ENCODE measurements at places on chromosomes 16 and 17.
A peak's percentile ranks its signal among the peaks of the same experiment; 100 is the strongest.

DNA sequence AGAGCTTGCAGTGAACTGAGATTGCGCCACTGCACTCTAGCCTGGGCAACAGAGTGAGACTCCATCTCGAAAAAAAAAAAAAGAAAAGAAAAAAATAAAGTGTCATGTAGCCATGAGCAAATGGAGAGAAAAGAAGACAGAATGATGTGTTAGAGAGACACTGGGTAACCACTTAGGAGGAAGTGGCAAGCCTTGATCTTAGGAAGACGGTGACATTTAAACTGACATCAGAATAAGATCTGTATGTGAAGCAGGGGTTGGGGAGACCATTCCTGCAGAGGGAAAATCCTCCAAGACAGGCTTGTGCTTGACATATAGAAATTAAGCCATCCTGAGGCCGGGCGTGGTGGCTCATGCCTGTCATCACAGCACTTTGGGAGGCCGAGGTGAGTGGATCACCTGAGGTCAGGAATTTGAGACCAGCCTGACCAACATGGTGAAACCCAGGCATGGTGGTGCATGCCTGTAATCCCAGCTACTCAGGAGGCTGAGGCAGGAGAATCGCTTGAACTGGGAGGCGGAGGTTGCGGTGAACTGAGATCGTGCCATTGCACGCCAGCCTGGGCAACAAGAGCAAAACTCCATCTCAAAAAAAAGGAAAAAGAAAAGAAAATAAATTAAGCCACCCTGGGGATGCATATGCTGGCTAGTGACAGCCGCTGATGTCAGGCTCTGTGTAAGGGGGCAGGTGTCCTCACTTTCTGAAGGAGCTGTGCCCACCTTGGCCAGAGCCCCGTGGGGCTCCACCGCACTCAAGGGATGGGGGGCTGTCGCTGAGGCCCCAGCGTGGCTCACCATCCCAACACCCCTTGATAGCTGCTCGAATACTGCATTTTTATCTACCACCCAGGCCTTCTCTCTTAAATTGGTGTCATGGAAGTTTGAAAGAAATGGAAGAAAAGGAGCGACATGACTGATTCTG lies 13.1 kb upstream of the CYB5B start:
- no peak for DNase-seq

GRCh38 chr17:76822184-76822778 lies 45.9 kb upstream of the MGAT5B start:
- DNase-seq = no peak

DNA sequence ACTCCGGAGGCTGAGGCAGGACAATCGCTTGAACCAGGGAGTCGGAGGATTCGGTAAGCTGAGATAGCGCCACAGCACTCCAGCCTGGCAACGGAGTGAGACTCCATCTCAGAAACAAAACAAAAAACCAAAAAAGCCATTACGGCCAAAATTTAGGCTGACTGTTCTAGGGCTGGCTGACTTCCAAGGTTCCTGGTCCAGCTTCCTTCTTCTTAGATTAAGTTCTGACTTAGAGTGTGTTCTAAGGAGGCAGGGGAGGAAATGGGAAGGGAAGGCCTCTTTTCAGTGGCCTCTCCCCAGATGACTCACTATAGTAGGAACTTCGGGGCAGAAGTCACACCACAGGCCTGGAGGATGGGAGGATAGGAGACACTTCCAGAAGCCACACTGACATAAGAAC lies 27.7 kb upstream of the CLEC18B start:
- DNase-seq = no peak

GRCh38 chr17:81999976-82000802 lies 22.5 kb downstream of the CENPX start:
- no peak for DNase-seq

DNA sequence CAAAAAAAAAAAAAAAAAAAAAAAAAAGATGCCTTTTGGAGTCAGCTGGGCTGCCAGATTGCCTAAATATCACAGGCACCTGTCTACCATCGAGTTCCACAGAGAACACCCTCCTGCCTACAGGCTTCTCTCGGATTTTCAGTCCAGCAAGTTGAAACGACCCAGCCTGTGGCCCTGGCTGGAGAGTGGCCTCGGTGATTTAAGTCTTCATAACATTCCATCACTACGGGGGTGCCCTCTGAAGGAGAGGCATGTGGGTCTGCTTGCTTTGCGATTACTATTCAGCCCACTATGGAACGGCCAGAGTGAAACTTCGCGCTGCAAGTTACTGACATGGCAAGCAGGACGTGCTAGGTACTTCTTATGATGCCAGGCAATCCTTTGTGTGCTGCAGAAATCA lies 42.8 kb downstream of the MARCHF10 start:
- no peak for DNase-seq

GRCh38 chr17:50620858-50621257 lies 13.8 kb upstream of the ABCC3 start:
- DNase-seq = peak; percentile 74

DNA sequence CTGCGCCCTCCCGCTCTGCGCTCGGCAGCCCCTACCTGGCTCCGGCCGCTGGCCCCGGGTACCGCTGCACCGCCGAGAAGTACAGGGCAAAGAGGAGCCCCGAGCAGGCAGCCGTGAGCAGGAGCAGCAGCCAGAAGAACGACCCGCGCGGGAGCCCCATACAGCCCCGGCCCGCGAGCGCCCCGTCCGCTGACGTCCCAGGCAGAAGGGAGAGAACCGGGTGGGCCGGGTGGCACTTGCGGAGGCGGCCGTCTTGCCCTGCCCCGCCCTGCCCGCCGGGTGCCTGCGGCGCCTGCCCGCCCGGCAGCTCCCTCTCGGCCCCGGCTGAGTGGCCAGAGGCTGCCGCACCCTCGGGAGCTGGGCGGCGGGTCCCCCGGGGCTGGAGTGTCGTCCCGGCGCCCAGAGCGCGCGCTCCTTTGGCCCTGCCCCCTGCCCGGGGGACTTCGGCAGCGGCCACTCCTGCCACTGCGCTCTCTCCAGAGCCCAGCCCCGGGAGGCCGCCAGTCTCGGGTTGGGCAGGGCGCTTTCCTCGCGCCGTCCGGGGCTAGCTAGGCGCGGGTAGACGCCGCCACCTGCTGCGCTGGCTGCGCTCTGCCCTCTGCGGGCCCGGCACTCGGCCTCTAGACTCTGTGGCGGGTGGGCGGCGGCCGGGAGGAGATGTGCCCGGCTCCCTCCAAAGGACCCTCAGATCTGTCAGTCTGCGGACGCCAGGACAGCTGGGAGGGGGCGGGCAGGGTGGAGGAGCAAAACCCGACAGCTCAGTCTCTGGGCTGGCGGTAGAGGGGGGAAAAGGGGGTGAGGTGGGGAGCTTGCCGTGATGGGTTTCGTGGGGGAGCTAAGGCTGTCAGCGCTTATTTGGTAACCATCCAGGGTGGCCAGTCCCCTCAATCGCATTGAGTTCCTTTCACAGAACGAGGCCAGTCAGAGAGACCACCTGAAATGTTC lies at the start of gene ST6GALNAC2:
TSS of gene ST6GALNAC2 (minus strand) at position 212 of the 945 bp plus-strand sequence. CDS start at position 160, 52 bp downstream.
- DNase-seq = peak; percentile 94

DNA sequence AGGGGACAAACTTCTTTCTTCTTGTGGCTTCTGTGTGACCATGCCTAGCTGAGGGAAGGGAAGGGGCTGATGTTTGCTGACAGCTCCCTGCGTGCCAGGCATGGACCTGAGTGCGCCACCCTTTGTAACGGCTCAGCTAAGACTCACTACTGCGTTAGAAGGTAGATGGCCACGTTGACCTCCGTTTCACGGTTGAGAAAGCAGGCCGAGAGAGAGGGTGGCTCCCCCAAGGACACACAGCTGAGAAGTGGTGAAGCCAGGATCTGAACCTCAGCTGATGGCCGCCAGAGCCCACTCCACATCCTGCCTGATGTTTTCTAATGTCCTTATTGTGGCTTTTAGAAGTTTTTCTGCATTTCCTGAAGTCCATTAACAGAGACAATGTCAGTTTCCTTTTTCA lies 45.1 kb downstream of the RGS9 start:
- DNase-seq = no peak

GRCh38 chr16:49502136-49502881 lies 128.7 kb downstream of the C16orf78 start:
- DNase-seq = no peak

DNA sequence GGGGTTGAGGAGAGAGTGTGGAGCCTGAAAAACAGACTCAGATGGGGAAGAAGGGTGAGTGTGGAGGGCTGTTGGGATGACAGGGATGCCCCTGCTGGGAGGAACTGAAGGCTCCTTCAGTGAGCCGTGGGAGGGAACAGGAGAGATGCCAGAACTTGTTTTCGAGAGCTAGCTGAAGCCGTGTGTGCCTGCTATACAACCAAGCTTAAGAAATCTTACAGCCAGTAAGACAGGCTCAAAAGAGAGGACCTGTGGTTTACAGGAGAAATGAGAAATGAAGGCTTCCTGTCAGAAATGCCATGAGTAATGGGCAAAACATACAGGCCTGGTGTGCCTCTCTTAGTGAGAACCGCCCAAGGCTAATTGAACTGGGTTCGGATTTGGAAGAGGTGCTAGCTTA lies 99.6 kb downstream of the SPACA3 start:
- no peak for DNase-seq

DNA sequence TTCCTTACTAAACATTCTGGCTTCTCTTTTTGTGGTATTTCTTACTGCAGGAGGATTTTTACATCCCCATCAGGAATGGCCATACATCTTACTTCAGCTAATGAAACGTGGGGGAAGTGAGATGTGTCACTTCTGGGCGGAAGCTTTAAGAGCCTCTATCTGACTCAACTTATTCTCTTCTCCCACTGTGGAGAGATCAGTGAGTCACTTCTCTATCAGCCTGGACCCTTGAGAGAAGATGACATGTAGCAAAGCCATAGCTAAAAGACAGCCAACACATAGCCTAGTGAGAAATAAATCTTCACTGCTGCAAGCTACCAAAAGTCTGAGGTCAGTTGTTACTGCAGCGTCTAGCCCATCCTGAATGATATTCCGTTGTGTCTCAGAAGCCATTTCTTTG lies 1066.7 kb upstream of the RBFOX1 start:
- DNase-seq = no peak

GRCh38 chr17:45031231-45032173 lies 19.9 kb downstream of the DCAKD start:
- DNase-seq = peak; percentile 90

GRCh38 chr17:77363821-77364361 lies 223.1 kb downstream of the SEC14L1 start:
- DNase-seq = peak; percentile 89

DNA sequence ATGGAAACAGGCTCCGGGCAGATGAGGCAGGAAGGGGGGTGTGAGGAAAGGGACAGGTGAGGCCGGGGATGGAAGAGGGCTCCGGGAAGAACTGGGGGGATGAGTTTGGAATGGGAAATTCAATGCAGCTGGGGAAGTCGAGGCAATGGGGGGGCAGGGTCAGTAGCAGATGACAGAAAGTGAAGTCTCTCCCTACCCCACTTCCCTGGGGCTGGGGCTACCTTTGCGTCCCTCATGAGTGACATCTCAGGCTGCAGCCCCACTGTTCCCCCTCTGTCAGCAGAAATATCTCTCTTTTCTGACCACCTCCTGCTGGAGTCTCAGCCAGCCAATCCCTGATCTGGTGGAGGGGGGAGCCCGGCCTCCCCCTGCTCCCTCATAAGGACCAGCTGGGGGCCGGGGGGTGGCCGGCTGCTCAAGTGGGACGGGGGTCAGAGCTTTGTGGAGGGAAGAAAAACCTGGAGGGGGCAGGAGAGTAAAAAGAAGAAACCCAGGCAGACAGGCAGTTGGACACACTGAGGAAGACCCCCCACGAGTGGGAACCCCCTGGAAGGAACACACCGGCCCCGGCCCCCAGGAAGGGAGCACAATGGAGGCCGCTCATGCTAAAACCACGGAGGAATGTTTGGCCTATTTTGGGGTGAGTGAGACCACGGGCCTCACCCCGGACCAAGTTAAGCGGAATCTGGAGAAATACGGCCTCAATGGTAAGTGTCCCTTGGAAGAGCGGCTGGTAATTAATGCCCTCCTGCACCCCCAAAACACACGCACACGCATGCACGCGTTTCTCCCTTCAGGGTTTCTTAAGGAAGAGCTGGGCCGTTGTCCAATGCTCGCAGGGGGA lies at the start of gene ATP2A1:
TSS of gene ATP2A1 (plus strand) at position 406 of the 844 bp plus-strand sequence. CDS start at position 590, 184 bp downstream.
- no peak for DNase-seq

- DNase-seq = no peak
These were observed 359.7 kb downstream of the CDH11 start for GRCh38 chr16:64762211-64762610.

DNA sequence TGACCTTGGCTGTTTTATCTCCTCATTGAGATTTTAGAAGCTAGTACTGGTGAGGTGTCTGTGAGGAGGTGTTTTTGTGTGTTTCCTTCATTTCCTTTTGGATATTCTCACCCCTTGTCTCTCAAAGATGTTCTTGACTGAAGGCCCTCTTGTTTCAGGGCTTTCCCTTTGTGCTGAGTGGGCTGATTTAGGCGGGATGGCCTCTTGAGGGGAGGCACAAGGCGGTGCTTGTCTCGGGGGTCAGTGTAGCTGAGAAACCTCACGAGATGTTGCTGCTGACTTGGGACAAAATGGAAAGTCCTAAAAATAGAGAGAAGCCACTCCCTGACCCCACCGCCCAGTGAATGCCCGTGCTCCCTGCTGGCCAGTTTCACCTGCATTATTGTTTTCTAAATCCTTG lies 14.2 kb downstream of the CRAMP1 start:
- no peak for DNase-seq

DNA sequence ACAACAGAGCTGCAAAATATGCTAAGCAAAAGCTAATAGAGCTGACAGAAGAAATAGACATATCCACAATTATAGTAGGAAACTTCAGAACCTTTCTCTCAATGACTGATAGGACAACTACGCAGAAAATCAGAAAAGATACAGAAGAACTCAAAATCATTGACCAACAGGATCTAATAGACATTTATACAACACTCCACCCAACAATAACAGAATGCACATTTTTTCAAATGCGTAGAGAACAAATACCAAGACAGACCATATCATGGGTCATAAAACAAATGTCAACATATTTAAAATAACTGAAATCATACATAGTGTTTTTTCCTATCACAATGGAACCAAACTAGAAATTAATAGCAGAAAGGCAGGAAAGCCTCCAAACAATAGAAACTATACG lies 237.4 kb downstream of the C16orf78 start:
- no peak for DNase-seq

DNA sequence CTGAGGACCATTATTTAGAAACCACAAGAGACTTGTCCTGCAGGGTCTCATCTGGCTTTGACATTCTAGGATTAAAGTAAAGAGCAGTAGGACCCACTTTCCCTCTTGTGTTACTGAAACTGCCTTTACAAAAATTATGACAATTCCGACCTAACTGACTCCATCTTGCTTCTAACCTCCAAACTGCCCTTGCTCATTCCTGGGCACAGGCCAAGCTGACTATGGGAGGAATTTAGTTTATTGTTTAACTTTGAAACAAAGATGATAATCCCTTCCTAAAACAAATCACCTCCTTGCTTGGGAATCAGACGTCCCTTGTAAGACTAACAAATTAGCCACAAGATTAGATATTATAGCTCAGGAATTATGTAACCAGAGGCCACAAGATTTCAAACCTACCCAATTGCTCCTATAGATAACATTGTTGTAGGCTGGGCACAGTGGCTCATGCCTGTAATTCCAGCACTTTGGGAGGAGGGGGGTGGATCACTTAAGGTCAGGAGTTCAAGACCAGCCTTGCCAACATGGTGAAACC lies 87.0 kb upstream of the FBXO47 start:
- DNase-seq = no peak

- no peak for DNase-seq
These were observed 34.5 kb upstream of the IL34 start for GRCh38 chr16:70611785-70612303.

GRCh38 chr16:24612656-24613055 lies 73.3 kb downstream of the RBBP6 start:
- no peak for DNase-seq

GRCh38 chr16:54242199-54242598 lies 44.4 kb downstream of the IRX3 start:
- DNase-seq = peak; percentile 36
